Urinary bladder (tissue), 4 donors: ENCODE measurements at places on chromosomes 5 and 9. TPM values are rescaled to one million over a fixed set of nuclear protein-coding genes. Genes with fewer than 3 reads are reported as not detected.

- no peak for DNase-seq
Observed at GRCh38 chr5:173888473-173889131, 453 bp downstream of the CPEB4 start.

GRCh38 chr5:132666310-132667123 lies 7.3 kb upstream of the IL4 start:
- DNase-seq, result no peak

- DNase-seq, result no peak
Observed at GRCh38 chr5:60703944-60704343, 4.0 kb upstream of the DEPDC1B start.

- DNase-seq, result no peak
Observed at GRCh38 chr9:96617439-96618185, 2.0 kb downstream of the CDC14B start.

- DNase-seq, result no peak
Observed at GRCh38 chr9:98850851-98851729, 43.6 kb downstream of the GALNT12 start.

- no peak for DNase-seq
Observed at GRCh38 chr5:72920690-72921502, 34.9 kb upstream of the FCHO2 start.

- no peak for DNase-seq
Observed at GRCh38 chr9:120933310-120934055, 6.9 kb upstream of the TRAF1 start.

DNA sequence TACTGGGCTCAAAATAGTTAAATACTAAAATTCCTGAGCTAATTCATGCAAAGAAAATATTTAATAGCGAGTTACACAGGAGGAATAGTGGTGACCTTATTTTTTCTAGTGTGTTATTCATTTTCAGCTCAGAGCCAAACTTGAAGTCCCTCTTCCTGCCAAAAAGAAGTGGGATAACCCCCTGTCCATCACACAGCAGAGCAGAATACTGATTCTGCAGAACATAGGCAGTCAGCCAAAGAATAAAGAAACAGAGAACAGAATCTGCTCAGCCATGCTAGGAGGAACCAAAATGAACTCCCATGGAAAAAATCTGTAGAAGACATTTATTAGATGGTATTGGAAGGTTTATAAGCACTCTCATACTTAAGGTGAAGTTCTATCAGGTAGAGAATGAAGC lies 49.4 kb upstream of the GRIN3A start:
- DNase-seq, result no peak

DNA sequence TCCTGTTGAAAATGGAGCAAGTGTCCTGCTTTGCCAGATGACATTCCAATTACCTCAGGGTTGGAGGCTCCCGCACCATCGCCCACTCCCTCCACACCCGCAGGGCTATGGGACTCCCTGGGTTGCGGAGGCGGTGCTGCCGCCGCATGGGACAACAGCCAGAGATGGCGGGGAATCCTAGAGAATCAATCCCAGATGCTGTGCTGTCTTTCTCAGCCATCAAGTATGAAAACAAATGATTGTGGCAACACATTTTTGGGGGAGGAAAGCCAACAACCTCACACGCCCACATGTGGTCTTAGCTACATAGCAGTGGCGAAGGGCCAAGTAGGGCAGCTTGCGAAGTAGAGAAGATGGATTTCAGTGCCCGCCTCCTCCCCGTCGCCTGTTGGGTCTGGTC lies 46.7 kb downstream of the IL31RA start:
- no peak for DNase-seq

DNA sequence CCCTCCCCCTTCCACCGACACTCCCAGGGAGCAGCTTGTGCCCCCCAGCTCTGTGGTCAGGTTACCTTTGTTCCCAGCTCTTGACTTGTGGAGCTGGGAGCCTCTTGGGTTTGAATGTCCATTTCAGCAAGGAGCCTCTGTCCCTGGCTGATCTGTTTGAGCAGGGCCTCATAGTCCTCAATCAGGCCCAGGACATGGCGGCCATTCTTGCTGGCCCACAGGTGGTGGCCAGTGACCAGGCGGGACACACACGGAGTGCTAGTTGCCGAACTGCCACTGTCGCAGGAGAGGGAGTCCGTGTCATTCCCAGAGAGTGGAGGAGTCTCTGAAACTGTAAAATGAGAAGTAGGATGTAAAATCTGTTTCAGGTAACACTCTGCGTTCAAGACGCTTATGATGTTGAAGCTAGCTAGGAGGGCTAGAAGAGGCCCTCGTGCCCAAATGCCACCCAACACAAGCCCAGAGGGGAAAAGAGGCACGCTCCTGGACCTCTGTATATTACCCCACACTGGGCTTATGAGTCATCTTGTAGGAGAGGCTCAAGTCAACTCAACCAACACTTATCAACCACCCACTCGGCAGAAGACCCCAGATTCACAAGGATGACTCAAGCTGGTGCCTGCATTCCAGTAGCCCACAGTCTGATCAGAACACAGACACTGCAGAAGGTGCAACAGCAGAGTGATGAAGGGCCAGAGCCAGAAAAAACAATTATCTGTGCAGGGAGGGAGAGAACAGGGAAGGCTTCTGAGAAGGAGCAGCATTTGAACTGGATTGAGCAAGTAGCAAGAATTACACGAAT lies 177.0 kb downstream of the CDK5RAP2 start:
- no peak for DNase-seq

DNA sequence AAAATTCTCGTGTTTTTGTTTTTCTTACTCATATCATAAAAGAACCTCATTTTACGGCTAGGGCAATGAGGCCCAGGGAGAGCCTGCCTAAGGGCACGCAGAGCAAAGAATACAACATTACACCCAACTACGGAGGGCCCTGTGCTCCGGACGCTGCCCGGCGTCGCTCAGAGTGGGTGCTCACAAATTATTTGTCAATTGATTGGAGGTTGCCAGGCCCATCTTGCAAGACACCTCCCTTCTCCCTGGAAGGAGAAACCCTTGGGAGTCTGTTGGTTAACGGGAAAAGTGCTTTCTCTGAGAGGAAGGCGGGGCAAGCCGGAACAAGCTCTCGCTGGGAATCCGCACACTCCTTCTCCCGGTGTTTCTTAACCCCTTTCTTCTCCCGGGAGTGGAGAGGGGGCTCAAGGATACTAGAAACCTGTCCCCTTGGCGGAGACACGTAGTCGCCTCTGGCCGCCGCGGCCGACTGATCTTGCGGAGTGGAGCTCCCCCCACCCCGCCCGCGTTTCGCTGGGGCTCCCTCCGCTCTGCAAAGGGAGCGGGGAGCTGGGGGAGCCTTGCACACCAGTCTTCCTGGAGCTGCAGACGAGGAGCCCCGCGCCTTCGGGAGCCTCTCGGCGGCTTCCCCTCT lies 599.3 kb upstream of the SGCD start:
- no peak for DNase-seq

The FOXE1 gene
- not detected for polyA plus RNA-seq

The TOR1A gene
- 36.7 TPM for polyA plus RNA-seq

The RMI1 gene
- 3.2 TPM for polyA plus RNA-seq

The FRMPD1 gene
- polyA plus RNA-seq, result 0.03 TPM

The PTGER4 gene
- 15.7 TPM for polyA plus RNA-seq

The CD72 gene
- polyA plus RNA-seq, result 1.6 TPM

The SLC22A4 gene
- 1.5 TPM for polyA plus RNA-seq

The OR1N1 gene
- polyA plus RNA-seq, result not detected
